ENCODE measurements at places on chromosomes 13 and 19. TPM values are rescaled to one million over a fixed set of nuclear protein-coding genes. Genes with fewer than 3 reads are reported as not detected.

DNA sequence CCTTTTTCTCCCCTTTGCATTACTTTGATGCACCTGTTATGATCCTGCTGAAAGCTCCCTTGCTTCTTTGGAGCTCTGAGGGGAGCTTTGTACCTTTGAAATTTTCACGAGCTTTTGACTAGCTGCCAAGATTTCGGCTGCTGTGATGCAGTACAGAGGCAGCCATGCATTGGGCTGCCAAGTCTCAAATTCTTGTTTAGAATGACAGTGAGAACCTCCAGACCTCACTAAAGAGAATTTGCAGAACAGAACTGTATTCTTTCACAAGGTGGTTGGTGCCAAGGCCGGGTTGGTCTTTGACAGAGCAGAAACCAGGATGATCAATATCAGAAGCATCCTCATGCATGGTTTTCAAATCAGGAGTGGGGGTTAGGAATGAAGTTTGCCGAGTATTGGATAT lies 414.8 kb downstream of the GPC5 start:
- no peaks in the 10 kb centered on the region for H3K36me3 ChIP-seq
- no peaks in the 10 kb centered on the region for H3K4me1 ChIP-seq
- DNase-seq: no peak
- H3K27me3 ChIP-seq: no peaks in the 10 kb centered on the region
- no peak overlapping the region for H3K27ac ChIP-seq
- H3K4me3 ChIP-seq: no peak overlapping the region

DNA sequence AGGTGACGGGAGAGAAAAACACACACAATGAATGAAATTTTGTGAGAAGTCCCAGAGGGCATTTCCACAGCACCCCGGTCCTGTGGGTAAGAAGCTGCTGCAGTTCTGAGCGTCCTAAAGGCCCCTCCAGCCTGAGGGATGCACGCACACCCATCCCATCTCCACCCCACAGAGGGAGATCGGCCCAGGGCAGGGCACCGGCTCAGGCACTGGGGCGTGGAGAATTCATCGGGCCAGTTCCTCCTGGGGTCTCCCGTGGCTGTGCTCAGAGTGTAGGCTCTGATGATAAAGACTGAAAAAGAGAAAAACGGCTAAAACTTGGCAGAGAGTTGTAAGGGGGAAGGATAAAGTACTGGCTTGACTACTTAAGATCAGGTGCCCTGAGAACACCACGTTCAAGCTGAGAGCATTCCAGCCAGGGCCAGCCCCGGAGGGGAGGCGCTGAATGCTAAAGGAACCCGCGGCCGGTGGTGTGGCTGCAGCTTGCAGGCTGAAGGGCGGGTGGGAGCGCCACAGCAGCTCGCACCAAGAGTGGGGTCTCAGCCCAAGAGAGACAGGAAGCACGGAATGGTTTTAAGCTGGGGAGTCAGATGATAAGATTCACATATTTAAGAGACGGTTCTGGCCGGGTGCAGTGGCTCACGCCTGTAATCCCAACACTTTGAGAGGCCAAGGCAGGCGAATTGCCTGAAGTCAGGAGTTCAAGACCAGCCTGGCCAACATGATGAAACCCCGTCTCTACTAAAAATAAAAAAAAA lies 121.9 kb upstream of the SPACA7 start:
- no peaks in the 10 kb centered on the region for H3K4me1 ChIP-seq
- DNase-seq: no peak
- H3K4me3 ChIP-seq: no peak overlapping the region
- no peak overlapping the region for H3K27ac ChIP-seq
- H3K36me3 ChIP-seq: no peaks in the 10 kb centered on the region

DNA sequence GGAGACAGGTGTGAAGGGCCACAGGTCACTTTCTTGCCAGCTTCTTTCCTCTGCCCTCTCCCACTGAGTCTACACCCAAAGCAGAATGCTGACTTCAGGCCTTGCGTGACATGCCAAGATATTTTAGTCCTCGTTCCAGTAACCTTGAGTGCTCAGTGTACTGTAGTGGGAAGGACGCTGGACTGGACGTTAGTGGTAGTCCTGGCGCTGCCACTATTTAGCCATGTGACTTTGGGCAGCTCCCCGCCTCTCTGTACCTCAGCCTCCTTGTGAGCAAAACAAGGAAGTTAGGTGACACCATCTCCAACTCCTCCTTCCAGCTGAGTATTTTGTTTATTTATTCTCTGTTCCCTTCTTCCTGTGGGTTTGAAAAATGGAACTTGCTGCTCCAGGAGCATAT lies 86.1 kb downstream of the FRY start:
- H3K27me3 ChIP-seq: no peaks in the 10 kb centered on the region
- DNase-seq: no peak
- H3K27ac ChIP-seq: no peak overlapping the region
- no peaks in the 10 kb centered on the region for H3K4me1 ChIP-seq

DCT gene
- not detected for total RNA-seq

TNFSF11 gene
- total RNA-seq: not detected
